ENCODE measurements at places on chromosomes 6 and 20.

DNA sequence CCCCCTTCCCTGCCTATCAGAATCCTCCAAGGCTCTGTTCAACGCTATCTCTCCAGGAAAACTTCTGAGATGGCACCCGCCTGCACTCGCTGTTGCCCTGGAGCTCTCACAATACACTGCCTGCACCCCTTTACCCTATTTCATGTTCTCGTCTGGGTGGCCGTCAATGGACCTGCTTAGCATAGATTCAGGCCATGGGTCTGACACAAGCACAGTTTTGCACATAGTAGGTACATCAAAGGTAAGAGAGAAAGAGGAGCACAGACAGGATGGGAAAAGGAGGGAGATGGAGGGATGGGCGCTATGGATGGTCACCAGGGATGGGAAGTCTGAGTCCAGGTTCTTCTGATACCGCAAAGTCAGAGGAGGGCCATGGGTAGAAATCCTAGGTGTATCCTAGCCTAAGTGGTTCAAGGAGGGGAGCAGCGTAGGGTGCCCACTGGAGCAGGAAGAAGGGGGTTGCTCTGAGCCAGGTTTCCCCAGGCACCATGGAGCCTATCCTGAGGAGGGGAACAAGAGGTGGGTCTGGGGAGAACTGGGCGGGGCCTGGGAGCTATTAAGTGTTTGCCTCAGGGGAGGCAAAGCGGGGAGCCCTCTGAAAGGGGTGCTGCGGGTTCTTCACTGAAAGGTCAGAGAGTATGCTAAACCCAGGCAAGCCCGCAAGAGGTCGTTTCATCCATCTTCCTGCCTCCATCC lies 89.3 kb downstream of the MRPL14 start:
- no peak for DNase-seq

GRCh38 chr6:64717281-64717680 lies 989.7 kb downstream of the EYS start:
- no peak for DNase-seq

DNA sequence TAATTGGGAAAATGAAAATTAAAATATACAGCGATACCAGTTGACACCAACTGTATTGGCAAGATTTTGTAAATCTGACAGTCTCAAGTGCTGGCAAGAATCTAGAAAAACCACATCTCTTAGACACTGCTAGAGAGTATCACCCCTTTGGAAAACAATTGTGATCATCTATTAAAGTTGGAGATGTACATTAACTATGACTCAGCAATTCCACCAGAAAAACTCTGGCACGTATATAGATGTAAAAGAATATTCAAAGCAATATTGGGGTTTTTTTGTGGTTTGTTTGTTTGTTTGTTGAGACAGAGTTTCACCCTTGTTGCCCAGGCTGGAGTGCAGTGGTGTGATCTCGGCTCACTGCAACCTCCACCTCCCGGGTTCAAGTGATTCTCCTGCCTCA lies 142.9 kb downstream of the HACE1 start:
- no peak for DNase-seq

- DNase-seq: no peak
These were observed 556.2 kb downstream of the RFPL4B start for GRCh38 chr6:112903361-112903760.

- DNase-seq: no peak
These were observed 359.8 kb downstream of the EPM2A start for GRCh38 chr6:145375502-145375901.

DNA sequence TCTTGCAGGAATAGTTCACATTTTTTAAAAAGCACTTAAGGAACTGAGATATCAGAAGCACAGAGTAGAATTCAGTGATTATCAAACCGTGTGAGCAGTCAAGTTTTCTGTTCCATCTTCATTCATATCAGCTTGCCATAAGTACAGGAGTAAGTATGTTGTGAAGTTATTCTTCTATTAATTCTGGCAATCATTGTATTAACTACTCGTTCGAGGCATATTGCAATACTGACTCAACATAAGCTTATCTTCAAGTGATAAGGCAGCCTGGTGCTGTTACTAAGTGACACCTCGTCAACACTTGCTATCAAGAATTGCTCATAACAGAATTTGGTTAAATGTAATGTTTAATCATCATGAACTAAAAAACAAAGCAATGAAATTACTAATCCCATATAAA lies 75.7 kb upstream of the SNX9 start:
- no peak for DNase-seq

- DNase-seq: no peak
These were observed 59.0 kb upstream of the QKI start for GRCh38 chr6:163355426-163355991.

- DNase-seq: no peak
These were observed 152.6 kb upstream of the SMLR1 start for GRCh38 chr6:130674604-130675003.

DNA sequence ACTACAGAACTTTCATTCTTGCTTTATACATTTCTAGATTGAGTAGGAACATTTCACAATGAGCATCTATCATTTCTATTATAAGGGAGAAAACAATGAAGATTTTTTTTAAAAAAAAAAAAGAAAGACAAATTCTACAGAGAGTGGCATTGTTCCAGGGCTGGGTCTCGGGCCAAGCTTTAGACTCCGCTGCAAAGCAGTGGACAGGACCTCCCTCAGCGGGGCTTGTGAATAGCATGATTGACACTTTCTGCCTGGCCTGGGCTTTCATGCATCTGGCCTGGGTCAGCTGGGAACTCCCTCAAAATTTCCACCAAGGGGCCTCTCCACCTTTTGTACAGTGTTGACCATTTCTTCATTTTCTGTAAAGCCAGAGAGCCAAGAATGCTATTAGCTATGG lies 55.8 kb upstream of the HIVEP2 start:
- no peak for DNase-seq

- DNase-seq: no peak
These were observed 1.7 kb upstream of the GMPR start for GRCh38 chr6:16236631-16237199.

DNA sequence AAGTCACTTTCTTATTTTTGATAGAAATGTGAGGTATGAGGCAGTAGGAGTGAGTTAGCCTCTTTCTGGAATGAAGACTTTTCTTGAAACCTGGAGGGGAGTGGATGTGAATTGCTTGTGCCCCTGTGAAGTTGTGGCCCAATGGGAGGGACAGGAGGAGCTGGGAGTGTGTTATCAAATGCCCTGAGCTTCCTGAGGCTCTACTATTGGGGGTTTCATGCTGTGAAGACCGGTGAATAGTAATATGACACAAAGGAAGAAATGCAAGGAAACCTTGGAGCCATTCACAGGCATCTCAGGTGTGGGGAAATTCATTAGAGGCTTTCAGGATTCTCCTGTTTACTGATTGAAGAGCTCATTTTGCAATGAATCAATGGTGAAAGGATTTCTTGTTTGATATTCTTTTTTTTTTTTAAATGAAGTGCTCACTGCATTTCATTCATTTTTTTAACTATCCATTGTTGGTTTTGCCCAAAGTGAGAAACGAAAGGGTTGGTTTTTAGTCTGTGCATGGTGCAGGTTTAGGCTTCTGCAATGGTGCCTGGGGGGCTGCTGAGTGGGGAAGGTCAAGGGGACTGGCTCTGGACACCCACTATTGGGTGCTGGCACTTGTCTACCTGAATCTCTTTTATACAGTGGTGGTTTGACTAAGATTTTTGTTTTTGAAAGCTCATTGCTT lies 8.2 kb downstream of the RNF144B start:
- no peak for DNase-seq

All from NCI-H1930 (cell line).